CMK (cell line): ENCODE measurements at places on chromosomes 1 and 21.

- peak; percentile 98 for DNase-seq
Observed at GRCh38 chr1:54542962-54543539, 5.0 kb upstream of the ACOT11 start.

DNA sequence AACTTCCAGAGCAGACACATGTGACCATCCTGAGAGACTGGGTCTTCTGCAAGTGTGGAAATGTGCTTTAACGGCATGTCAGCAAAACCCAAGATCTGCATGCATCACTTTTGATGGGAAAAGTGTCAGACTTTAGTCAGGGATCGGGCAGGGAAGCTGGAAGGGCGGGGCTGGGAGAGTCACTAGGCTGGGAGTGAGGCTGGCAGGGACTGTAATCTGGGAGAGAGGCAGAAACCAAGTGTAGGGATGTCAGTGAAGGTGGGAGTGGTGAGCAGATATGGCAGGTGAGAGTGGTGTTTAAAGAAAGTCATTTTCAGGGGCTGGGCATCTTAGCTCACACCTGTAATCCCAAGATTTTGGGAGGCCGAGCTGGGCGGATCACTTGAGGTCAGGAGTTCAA is 11.3 kb downstream of the CDA start:
- no peak for DNase-seq

- no peak for DNase-seq
Observed at GRCh38 chr1:221227872-221228337, 348.7 kb downstream of the HLX start.

DNA sequence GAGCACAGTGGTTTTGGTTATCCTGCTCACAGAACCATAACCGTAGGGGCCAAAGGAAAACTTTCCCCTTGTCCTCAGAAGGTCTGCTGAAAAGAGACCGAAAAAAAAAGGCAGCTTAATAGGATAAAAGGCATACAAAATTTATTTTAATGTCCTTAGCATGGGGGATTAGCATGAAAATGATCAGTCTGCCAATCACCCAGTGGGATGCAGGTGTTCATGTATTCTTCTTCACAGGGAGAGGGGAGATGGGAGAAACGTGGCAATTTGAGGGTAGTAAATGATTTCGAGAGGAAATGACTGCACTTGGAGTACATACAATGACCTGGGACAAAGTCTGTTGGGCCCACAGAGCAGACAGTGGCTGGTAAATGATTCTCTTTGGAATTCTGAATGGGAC is 194.0 kb downstream of the AJAP1 start:
- DNase-seq = no peak

DNA sequence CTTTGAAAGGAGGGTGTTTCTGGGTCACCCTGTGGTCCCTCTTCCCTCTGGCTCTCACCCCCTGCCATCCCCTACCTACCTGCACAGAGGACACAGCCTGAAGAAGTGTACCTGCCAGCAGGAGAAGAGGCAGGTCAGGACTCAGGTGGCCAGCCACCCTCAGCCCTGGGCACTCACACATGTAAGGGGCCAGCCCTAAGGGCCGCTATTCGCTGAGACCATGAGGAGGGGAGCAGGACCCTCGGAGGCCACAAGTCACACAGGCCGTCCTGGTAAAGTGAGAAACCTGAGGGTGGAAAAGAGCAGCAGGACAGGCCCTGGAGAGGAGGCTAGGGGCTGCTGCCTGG is 1.2 kb downstream of the ZNF692 start:
- DNase-seq = no peak
